Type B pancreatic cell (in vitro differentiated cells): ENCODE measurements at places on chromosomes 5 and 9.

GRCh38 chr9:70450738-70451137 lies 36.3 kb upstream of the KLF9 start:
- no peaks in the 10 kb centered on the region for H3K27me3 ChIP-seq
- H3K4me1 ChIP-seq: peaks cover 4% of the 10 kb centered on the region

DNA sequence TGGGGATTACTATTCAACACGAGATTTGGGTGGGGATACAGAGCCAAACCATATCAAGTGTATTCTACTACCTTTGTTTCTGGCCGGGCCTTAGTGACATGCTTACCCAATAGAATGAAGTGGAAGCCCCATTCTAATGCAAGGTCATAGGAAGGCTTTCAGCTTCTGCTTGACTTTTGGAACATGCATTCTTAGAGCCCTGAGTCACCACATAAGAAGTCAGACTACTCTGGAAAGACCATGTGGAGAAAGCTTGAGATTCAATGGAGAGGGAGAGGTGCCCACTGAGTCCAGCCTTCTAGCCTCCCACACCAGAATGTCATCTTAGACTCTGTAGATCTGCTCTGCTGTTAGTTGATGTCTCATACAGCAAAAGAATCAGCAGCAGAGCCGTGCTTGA lies 155.7 kb upstream of the FBN2 start:
- no peak for DNase-seq
- no peaks in the 10 kb centered on the region for H3K27me3 ChIP-seq
- H3K36me3 ChIP-seq: peaks cover 3% of the 10 kb centered on the region
- H3K27ac ChIP-seq: no peak overlapping the region

- no peak overlapping the region for H3K27ac ChIP-seq
- H3K4me3 ChIP-seq: no peak overlapping the region
- no peak for DNase-seq
- peaks cover 16% of the 10 kb centered on the region for H3K4me1 ChIP-seq
- H3K27me3 ChIP-seq: peaks cover 64% of the 10 kb centered on the region
Measured at GRCh38 chr9:116629634-116630033, 57.5 kb upstream of the TRIM32 start.

DNA sequence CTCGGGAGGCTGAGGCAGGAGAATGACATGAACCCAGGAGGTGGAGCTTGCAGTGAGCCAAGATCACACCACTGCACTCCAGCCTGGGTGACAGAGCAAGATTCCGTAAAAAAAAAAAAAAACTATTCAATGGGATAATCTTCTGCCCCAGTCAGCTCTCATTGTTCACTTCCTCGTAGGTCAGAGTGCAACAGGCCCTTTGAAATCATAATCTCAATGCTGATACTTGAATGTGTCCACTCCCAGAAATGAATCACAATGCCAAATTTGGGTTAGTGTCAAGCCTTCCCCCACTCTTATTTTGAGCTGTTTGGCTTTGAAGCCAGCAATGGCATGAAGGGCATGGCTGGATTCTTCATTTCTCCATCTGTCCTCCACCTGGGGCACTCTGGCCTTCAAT lies 610.3 kb upstream of the KLF4 start:
- no peaks in the 10 kb centered on the region for H3K4me1 ChIP-seq
- no peak for DNase-seq
- H3K27ac ChIP-seq: no peak overlapping the region
- no peaks in the 10 kb centered on the region for H3K36me3 ChIP-seq

GRCh38 chr9:95522871-95523370 lies 6.2 kb upstream of the PTCH1 start:
- no peak overlapping the region for H3K4me3 ChIP-seq
- H3K27ac ChIP-seq: no peak overlapping the region
- H3K4me1 ChIP-seq: peaks cover 4% of the 10 kb centered on the region
- H3K27me3 ChIP-seq: peaks cover 25% of the 10 kb centered on the region
- DNase-seq: no peak
